Tongue (tissue), 3 donors: ENCODE measurements at places on chromosomes 13 and 19.
A peak's percentile ranks its signal among the peaks of the same experiment; 100 is the strongest.

DNA sequence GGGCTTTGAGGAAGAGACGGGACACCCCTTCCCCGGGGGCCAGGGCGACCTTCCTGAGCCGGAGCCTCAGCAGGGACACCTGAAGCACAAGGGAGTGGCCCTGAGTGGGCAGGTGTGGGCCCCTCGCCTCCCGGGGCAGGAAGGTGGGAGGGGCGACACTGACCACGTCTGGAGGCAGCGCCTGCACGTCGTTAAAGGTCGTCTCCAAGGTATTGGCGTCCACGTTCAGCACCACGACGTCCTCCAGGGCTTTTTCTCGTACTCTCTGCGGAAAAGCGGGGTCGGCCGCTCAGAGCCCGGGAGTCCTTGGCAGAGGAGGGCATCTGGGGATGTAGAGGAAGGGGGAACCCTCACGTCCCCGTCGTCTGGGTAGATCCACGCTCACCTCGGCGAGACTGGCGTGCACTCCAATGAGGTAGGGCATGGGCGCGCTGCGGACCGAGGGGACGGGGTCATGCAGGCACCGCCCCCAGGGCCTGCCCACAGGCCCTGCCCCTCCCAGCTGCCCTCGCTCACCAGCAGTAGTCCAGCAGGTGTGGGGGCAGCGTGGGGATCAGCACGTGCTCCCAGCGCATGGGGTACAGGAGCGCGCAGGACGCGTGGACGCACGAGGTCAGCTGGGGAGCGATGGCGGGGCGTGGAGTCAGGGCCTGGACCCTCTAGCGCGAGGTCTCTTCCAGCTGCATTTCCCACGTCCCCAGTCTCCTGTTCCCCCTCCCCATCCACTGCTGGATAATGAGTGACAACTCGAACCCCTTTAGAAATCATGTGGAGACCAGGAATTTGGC, 6.1 kb downstream of the DENND1C start:
- DNase-seq, result no peak

GRCh38 chr19:16340092-16340491, 15.5 kb downstream of the KLF2 start:
- no peak for DNase-seq

- no peak for DNase-seq
Observed at GRCh38 chr13:90362707-90363106, 984.8 kb upstream of the MIR17HG start.

DNA sequence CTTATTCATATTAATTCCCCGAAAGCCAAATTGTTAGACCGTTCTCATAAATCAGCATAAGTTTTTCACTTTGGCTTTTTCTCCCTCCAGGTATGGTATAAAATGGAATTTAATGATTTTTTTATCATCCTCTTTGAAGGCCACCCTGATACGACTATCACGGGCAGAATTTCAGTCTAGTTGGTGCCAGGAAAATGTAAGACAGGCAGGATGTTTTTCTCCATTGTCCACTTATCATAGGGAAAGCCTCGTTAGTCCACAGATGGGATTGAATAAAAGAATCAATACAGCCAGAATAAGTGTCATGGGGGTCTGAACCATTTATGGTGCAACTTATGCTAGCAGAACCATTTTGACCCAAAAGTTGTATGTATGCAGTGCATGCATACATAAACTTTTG, 566.0 kb upstream of the ARGLU1 start:
- no peak for DNase-seq

- peak; percentile 75 for DNase-seq
Observed at GRCh38 chr19:35013041-35013819, 13.1 kb downstream of the GRAMD1A start.

GRCh38 chr13:64420181-64420580, 2810.0 kb downstream of the PCDH9 start:
- no peak for DNase-seq

DNA sequence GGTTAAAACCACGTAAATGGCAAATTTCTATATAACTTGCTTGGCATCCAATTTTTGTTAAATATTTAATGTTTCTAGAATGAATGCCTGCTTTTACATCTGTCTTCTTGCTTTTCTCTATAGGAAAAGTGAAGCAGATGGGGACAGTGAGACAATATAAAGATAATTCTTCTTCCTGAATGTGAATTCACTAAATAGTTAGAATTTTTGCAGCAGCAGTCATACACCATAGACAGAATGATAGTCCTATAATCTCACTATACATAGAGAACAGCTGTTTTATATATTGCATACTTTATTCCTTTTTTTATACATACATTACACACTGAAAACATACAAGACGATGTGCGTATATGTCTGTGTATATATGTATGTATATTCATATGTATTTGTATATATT, 1127.3 kb downstream of the PCDH9 start:
- DNase-seq, result no peak

GRCh38 chr13:83992566-83993358, 110.5 kb upstream of the SLITRK1 start:
- DNase-seq, result no peak

GRCh38 chr13:20395061-20395916, 130.4 kb downstream of the CRYL1 start:
- no peak for DNase-seq

DNA sequence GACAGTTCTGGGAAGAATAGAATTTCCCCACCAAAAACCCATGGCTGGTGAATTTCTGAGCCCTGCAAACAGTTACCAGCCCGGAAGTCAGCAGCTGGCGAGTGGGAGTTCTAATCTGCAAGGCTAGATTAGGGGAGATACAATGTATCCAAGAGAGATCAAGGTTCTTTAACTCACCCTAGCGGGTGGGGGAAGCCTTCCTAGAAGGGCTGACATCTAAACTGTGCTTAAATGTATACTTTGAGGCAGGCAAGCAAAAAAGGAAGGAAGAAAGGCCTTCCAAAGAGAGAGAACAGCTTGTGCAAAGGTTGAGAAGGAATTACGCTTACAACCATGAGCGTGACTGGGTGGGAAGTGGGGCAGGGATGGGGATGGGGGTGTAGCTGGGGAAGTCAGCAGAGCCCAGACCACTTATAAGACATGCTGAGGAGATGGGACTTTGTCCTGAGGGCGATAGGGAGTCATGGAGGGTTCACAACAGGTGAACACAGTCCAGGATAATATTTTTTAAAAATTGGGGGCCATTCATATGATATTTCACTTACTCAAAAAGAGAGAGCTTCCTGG, 20.8 kb upstream of the ZNRF4 start:
- no peak for DNase-seq

DNA sequence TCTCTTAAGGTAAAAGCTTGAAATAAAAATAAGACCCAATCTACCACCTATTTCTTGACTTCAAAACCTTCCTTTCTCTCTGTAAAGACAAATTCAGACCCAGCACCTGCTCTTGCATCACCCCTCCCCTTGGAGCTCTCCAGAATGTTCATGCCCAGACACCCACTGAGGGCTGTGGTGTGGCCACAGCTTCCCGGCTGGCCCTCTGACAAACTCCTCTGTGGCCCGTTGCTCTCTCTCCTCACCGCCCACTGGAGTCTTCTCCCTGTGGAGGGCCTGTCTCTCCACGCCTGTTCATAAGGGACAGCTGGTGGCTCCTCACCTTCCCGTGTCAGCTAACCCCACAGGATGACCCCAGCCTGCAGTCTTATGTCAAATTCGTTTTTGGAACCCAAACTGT, 49.1 kb downstream of the TSSK6 start:
- DNase-seq, result no peak

GRCh38 chr13:97376981-97377380, 57.0 kb upstream of the RAP2A start:
- DNase-seq, result no peak

GRCh38 chr19:10550336-10550735, 6.6 kb downstream of the ATG4D start:
- DNase-seq, result no peak

GRCh38 chr13:22517544-22517943, 663.2 kb upstream of the SGCG start:
- DNase-seq, result no peak

GRCh38 chr19:38839816-38840582, 8.4 kb upstream of the ECH1 start:
- no peak for DNase-seq

GRCh38 chr19:56765137-56765536, 75.4 kb downstream of the PEG3 start:
- peak; percentile 89 for DNase-seq

DNA sequence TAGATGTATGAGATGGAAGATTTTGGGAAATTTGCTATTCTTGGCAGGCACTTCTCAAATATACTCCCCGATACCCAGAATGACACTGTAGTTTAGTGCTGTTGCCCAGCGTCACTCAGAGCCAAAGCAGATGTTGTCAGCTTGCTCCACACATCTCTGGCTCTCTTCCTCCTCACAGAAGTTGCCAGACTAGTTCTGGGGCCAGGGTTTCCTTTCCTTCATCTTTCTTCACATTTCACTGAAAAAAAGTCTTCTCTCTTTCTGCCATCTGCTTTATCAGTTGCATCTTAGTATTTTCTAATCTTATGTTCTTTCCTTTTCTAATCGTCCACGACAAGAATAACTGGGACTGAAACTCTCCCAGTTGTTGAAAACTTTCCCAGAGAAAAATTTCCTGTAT, 251.4 kb downstream of the RGCC start:
- peak; percentile 57 for DNase-seq

GRCh38 chr19:52936151-52936953, 13.1 kb upstream of the ZNF888 start:
- DNase-seq, result no peak

DNA sequence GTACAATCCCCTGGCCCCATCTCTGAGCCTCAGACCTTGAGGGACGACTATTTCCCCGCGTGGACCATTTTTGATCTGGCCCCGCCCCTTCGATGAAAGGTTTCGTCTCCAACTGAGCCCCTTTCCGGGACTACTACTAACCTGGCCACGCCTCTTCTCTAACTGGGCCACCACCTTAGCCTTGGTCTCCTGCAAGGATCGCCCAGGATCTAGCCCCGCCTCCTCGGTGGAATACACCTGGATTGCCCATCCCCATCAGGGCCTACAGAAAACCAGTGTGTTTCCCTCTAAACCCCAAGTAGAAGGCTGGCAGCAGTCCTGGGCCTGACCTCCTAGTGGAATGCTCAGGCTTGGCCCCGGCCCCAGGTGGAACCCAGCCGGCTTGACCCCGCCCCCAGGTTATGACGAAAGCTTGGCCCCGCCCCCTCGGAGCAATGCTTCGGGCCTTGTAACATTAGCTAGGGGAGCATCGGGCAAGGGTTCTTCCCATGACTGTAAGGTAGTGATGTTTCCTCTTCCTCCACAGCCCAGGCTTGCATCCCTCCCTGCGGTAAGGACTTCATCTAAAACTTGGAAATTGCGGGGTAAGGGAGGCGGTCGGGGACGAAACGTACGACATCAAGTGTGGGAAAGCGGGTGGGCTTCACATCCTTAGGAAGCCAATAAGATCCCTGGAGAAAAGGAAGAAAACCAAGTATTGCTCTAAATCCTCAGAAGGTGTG, 9.1 kb downstream of the SPACA6 start:
- DNase-seq, result peak; percentile 75

DNA sequence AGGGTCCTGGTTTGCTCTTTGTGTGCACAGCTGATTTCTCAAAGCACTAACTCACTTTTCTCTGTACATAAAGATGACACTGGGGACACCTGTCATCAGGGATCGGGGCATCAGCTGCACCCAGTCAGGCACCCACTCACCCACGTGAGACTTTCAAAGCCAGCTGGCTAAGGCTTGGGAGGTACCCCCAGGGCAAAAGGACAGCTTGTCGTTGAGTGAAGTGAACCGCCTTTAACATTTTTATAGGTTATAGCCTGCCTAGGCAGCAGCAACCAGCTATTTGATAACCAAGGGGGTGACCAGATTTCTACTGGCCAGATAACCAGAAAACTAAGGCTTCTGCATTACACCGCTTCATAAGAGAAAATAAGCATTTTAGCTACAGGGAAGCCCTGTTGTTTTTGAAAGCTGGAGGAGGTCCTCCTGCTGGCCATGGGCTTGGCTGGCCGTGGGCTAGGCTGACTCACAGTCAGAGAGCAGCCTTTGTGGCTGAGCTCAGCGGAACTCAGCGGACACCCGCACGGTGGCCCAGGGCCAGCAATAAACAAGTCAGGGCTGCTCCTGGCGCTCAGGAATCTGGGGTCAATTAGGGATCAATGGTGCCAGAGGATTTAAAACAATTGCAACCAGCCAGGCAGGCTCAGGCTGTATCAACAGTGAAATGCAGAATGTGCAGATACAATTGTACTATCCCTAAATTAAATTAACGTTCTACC, 57.1 kb downstream of the ALOX5AP start:
- peak; percentile 71 for DNase-seq

- no peak for DNase-seq
Observed at GRCh38 chr13:63851526-63851925, 2435.9 kb upstream of the PCDH20 start.

GRCh38 chr19:48169578-48169938, 586 bp downstream of the LIG1 start:
- DNase-seq, result peak; percentile 75

DNA sequence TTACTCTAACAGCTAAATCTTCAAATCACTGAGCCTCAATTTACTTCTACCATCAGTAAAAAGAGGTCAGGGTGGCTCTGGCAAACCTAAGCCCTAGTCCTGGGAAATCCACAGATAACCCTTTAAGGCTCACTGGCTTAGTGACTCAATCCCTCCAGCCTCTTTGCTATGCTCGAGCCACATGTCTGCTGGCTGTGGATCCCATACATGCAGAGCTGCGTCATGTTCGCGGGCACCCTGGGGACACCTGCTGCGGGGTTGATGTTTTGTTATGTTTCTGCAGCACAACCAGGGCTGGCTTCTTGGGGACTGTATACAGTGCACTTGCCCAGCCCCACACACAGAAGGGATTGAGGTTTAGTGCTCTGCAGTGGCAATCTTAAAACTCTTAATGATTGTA, 41.6 kb upstream of the C13orf42 start:
- DNase-seq, result no peak

GRCh38 chr19:13881251-13881691, 4.3 kb downstream of the NANOS3 start:
- DNase-seq, result peak; percentile 65

DNA sequence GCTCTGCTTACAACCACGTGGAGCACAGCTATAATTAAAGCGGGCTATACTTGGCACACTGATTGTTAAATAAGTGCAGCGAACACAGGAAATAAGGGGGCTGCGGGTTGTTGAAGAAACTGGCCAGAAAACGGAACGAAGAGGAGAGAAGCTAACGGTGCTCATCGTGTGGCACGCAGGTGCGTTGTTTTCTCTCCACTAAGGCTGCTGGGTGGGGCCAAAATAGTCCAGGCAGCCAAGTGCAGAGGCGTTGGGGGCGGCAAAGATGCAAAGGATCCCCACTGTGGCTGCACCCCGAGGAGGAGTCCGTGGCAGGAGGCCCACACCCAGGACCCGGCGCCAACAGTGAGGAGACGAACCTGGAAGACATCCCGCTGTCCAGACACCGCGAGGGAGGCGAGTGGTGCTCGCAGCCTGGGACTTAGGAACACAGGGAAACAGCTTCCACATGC, 8.1 kb upstream of the ARL11 start:
- no peak for DNase-seq

DNA sequence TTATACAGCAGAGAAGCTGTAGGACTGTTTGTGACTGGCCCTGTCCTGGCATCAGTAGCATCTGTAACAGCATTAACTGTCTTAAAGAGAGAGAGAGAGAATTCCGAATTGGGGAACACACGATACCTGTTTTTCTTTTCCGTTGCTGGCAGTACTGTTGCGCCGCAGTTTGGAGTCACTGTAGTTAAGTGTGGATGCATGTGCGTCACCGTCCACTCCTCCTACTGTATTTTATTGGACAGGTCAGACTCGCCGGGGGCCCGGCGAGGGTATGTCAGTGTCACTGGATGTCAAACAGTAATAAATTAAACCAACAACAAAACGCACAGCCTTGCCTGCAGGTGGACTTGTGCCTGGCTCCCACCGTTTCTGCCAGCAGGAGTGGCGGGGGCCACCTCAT, 27.3 kb upstream of the LDLR start:
- DNase-seq, result no peak
